Endothelial cell of umbilical vein (primary cell): ENCODE measurements at places on chromosomes 1 and 21. TPM values are rescaled to one million over a fixed set of nuclear protein-coding genes. Genes with fewer than 3 reads are reported as not detected.

Gene SYCP1
- not detected in 2 replicates for polyA plus RNA-seq

DNA sequence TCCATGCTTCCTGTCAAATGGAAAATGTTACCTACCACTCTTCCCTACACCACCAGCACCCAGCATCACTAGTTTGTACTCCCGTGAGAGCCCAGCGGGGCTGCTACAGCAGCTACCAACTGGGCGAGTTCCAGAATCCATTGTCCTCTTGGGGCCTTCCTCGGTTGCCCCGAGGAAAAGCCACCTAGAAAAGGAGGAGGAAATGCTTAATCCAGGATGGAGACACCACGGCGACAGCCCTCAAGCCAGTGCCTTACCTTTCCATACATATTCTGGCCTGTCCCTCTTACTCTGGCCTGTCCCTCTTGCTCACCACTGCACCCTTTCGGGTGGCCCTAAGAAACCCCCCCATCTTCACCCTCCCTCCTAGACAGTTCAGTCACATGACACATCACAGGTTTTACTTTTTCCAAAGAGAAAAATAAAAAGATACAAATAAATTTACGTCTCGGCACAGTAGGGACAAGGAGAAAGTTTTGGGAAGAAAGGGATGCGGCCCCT lies 478 bp downstream of the RIT1 start:
- DNase-seq, result peak; percentile 67

- no peak for DNase-seq
Measured at GRCh38 chr1:193358419-193358818, 172.0 kb upstream of the B3GALT2 start.

GRCh38 chr1:65505547-65506300 lies 85.3 kb downstream of the LEPR start:
- DNase-seq, result no peak

DNA sequence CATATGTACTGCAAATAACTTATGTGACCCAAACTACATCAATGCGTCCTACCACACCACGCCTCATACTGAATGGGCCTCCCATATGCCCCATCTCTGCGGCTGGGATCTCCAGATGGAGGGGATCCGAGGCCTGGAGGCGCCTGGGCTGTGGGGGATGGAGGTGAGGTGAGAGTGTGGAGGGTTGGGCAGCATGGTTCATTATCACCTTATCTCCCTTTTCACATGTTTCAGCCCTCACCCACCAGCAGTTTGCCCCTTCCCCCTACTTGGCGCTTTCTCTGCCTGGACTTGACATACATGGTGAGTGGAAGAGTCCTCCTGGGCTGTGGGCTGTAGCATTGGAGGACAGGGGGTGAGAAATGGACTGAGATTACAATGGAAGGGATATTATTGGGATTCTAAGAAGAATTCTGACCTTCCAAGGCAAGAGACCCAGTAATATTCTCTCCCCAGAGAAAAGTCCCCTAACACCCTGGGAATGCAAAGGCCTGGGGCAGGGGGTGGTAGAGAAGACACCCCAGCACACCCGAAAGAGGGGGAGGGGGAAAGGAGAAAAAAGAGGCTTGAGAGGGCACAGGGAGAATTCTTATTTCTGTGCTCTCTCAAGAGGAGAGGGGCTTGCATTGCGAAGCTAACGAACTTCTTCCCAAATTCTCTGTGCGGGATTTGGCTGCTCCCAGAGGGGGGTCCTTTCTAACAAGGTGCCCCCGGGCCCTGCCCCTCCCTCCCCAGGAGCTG lies 61.4 kb downstream of the MEF2D start:
- DNase-seq, result no peak

Gene C1orf185
- polyA plus RNA-seq, result not detected in 2 replicates

GRCh38 chr1:114322734-114323133 lies 169.1 kb upstream of the SYT6 start:
- no peak for DNase-seq

- peak; percentile 84 for DNase-seq
Measured at GRCh38 chr1:10415211-10415930, 14.9 kb upstream of the CENPS start.

Gene COL8A2
- polyA plus RNA-seq, result 1.2 and 1.6 TPM in 2 replicates

DNA sequence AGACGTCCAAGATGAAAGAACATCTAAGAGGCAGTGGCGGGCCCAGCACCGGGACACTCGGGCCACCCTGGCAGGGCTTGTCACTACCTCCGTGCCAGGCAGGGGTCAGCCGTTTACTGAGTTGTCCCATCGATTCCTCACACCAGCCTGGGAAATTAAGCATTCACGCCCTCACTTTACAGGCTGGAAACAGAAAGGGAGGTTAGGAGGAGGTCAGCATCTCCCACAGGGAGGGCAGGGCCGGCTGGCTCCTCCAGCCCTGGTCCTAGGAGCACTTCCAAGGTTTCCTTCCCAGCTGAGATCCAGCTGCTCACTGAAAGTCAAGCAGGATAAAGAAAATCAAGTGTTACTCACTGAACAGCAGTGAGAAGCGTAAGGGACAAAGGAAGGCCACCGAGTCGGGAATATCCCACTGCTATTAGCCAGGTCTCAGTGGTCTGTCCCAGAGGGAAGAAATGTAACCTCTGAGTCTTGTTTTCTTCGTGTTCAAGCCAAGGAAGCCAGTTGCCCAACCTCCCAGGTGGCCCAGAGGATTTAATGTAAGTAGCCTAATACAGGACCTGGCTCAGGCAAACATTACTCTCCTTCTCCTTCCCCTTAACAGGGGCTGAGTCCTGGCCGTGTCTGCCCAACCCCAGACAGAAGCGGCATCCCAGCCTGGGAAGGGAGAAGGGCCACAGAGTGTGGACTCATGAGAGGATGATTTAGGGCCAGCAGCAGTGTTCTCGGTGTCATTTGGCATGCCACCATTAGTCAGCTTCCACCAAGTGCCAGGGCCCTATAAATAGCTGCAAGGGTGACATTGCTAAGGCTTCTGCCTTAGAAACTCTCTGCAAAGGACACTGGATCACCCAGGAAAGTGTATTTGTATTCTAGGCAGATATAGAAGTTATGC lies 203.1 kb upstream of the GALNT2 start:
- DNase-seq, result no peak

Gene MYOC
- polyA plus RNA-seq, result not detected in 2 replicates

DNA sequence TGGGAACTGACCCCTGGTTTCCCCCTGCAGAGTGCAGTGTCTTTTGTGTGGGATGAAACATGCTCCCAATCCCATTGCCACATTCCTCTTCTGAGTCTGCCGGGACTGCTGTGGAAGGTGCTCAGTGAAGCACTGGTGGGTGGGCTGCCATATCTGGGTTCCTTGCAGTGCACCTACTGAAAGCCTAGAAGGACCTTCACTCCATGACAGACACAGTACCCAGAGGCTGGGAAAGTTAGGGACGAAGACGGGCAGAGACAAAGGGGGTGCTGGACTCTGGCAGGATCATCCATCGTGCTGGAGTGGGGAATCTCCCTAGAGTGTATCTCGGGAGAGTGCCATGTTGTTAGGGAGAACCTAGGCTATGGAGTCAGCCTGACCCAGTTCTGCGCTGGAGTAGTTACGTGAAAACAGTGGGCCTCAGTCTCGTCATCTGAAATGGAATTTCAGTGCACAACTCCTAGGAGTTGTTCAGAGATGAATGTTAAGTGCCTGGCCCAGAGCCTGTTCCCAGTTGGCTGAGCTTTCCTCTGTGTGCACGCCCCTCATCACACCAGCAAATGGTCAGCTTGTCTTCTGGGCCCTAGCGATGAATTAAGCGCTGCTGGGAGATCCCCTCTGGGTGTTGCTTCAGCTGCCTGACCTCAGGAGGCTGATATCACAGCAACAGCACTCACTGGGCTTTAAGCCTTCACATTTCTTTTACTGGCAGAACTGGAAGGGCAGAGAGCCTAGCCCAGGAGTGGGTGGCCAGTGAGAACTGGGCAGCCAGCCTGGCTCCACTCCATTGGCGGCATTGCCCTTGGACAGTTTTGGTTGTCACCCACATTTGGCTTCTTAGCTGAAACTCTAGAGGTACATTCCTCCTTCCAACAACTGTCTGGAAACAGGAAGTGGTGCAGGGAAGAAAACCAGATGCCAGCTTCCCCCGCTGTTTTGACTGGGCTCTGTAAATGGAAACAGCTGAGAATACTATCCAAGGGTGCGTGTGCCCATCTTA lies 479.8 kb upstream of the VAMP3 start:
- DNase-seq, result no peak

- no peak for DNase-seq
Measured at GRCh38 chr21:40054403-40054802, 187.2 kb downstream of the PCP4 start.

Gene SH2D1B
- not detected in 2 replicates for polyA plus RNA-seq

Gene NECTIN4
- 0.15 and 0.29 TPM in 2 replicates for polyA plus RNA-seq

GRCh38 chr1:10232163-10232562 lies 21.8 kb downstream of the KIF1B start:
- no peak for DNase-seq

DNA sequence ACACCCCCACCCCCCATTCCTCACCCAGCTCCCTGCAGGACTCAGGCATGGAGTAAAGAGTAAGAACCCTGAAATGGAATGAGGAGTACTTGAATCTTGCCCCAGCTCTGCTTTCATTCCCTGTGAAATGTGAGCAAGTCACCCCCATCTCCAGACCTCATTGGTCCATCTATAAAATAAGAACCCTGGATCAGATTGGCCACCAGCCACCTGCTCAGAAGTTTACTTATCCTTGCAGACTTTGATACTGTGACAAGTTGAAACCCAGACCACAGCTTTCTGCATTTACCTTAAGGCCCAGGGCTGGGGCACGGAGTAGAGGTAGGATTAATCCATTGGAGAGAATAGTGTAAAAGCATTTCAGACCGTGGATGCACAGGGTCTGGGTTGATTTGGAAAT lies 2.2 kb downstream of the KISS1 start:
- no peak for DNase-seq

DNA sequence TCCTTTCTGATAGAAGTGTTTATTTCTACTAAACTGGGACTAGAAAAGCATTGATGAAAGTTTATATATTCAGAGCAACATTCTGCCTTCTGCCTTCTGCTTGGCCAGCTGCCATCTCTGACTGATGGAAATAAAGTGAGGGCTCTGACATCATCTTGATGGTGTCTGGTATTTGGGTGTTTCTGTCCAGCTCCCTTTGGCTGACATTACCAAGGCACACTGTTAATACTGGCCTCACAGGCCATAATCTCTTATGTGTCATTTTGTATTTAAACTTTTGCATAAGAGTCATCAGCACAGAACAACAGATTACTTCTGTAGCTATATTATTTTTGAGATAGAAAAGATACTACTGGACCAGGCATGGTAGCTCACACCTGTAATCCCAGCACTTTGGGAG lies 216.9 kb downstream of the RYR2 start:
- no peak for DNase-seq

Gene NPR1
- polyA plus RNA-seq, result 13.3 and 13.8 TPM in 2 replicates

DNA sequence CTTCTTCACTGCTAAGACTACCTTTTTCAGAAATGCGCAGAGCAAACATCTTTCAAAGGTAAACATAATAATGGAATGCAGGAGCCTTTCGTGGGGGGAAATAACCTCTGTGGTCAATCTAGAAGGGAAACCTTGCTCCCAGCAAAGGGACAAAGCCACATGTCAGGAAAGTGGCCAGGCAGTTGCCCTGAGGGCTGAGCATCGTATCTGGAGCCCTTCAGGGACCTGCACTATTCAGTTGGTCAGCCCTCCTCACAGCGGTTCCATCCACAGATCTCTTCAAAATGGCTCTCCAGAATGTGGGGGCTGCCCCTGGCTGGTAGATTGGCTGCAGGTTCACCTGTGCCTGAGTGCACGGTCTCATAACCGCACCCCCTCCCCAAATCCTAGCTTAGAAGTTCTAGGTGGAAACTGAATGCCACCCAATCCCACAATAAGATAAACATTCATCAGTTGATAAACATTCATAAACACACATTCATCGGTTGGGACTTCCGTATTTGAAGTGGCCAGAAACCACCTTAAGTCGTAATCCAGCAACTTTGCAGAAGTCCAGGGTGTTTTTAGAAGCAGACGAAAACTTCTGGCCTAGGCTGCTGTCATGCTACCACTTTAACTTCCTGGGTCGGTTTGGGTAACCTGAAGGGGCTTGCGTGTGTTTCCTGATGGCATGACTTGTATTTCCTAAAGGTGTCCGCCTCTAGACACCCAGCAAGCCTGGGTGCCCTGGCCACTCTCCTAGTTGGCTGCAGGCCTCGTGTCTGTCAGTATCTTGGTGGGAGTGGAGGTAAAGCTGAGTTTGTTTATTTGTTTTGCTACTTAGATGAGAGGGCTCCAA lies 50.5 kb downstream of the RASSF5 start:
- no peak for DNase-seq

Gene PRDM15
- polyA plus RNA-seq, result 11.8 TPM in 2 replicates

GRCh38 chr1:99506631-99507030 lies 139.3 kb upstream of the PALMD start:
- no peak for DNase-seq

Gene COL9A2
- polyA plus RNA-seq, result 0.29 and 0.69 TPM in 2 replicates

Gene CTH
- polyA plus RNA-seq, result 1.7 and 2.0 TPM in 2 replicates

Gene MMEL1
- polyA plus RNA-seq, result 1.2 and 3.4 TPM in 2 replicates

Gene FAM177B
- not detected in 2 replicates for polyA plus RNA-seq

- no peak for DNase-seq
Measured at GRCh38 chr1:100773444-100773843, 53.9 kb downstream of the VCAM1 start.

DNA sequence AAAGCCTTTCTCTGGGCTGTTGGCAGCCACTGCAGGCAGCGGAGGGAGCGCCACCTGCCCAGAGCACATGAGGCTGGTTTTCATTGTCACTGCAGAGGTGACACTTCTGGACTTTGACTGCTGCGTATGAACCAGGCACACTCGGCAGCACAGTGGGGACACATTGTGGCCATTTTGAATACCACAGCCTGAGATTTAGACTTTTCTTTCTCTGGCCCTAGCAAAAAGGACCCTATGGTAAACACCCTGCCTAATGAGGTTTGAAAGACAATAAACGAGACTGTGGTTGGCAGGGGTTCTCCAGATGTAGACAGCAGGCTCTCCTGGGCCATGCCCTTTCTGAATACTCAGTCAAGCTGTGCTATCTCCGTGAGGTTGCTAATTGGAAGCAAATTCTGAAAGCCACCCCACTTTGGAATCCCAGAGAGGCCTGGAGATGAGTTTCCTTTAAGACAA lies 12.0 kb upstream of the KCNE2 start:
- peak; percentile 39 for DNase-seq

DNA sequence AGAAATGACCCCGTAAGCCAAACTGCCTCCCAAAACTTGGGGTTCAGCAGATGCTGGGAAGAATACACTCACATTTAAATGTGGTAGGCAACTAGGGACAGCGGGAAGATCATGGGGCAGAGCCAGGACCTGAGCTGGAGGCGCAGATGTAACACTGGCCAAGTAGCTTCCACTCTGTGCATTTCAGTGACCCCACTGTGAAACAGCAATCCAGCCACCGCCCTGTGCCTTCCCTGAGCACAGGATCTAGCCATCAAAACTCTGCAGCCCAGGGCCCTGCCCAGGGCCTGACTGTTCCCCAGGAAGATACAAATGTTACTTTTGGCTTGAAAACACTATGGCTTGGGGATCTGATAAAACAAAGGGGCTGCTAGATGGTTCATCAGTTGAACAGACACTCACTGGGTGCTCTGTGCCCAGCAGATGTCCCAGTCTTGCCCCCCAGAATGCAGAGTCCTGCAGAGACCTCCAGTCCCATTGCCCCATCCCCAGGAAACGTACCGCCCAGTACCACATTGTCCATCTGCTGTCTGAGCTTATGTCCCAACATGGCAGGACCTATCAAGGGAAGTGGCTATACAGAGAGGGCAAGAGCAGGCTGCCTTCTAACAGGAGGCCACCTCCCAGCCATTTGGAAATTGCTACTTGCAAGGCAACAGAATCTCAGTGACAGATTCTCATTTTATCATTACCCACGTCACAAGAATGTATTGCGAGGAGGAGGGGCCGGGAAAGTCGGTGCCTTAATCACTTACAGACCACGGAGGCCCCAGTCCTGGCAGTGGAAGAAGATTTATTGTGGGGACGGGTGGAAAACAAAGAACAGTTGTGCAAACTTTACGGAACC lies 124.0 kb downstream of the DMRTB1 start:
- DNase-seq, result no peak

Gene ZMPSTE24
- 11.7 and 16.9 TPM in 2 replicates for polyA plus RNA-seq
